ENCODE measurements at places on chromosomes 16 and 17. TPM values are rescaled to one million over a fixed set of nuclear protein-coding genes. Genes with fewer than 3 reads are reported as not detected.

GRCh38 chr17:80908776-80909175 lies 82.9 kb upstream of the CHMP6 start:
- no peak for DNase-seq

DNA sequence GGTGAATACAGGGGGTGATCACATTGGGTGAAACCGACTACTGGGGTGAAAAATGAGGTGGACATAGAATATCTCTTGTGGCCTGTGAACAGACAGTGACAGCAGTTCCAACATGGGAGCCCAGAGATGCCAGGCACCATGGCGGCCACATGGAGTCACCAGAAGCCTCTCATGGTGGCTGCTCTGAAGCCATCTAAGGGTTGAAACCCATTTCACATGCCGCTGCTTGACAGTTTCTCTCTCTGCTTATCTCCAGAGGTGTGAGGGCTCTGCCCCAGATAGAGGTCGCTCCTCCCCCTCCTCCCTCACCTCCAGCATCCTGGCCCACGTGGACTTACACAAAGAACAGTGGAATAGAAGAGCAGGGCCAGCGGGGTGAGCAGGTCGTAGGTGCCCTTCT lies 37.9 kb upstream of the PIK3R6 start:
- no peak for DNase-seq

- DNase-seq, result no peak
Measured at GRCh38 chr17:9020824-9021157, 519 bp upstream of the NTN1 start.

DNA sequence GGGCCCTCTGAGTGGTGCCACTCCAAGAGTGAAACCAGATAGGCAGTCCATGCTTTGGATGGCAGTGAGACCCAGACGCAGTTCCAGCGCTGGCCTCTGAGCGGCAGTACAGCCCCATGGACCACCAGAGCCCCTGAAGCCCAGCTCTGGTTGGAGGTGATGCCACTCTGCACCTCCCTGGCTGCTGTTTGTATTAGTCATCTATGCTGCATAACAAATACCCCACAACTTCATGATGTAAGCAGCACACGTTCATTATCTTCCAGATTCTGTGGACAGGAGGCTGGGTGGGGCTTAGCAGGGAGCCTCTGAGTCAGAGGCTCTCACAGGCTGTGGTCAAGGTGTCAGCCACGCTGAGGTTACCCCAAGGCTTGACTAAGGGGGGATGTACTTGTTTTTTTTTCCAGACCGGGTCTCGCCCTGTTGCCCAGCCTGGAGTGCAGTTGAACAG lies 5.1 kb upstream of the NME4 start:
- DNase-seq, result peak; percentile 64

DNA sequence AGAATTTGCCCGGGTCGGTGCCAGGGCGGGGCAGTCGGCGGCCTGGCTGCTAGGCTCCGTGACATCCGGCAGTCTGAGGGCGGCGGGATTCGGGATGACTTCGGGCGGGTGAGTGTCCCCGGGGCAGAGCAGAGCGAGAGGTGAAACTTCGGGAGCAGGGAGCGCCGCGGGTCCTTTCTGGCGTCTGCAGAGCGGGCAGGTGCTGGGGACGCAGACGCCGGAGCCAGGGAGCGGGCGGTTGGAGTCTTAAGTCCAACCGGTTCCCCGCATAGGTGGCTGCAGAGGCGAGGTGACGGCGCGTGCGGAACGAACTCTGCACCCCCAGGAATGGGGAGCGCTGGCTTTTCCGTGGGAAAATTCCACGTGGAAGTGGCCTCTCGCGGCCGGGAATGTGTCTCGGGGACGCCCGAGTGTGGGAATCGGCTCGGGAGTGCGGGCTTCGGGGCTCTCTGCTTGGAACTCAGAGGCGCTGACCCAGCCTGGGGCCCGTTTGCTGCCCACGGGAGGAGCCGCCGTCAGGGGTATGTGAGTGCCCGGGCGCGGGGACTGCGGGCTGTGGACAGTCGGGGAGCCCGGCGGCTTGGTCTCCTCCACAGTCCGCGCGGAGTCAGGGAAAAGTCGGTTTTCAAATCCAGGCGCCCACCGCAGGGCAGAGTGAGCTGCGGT lies at the start of gene B4GALNT2:
Gene B4GALNT2, plus strand, starts transcription at position 71 of the 666 bp plus-strand sequence. Its CDS starts 24 bp downstream, at position 95.
- DNase-seq, result no peak

The SLC12A3 gene
- not detected for total RNA-seq
